ENCODE measurements at places on chromosomes 2 and 18.

DNA sequence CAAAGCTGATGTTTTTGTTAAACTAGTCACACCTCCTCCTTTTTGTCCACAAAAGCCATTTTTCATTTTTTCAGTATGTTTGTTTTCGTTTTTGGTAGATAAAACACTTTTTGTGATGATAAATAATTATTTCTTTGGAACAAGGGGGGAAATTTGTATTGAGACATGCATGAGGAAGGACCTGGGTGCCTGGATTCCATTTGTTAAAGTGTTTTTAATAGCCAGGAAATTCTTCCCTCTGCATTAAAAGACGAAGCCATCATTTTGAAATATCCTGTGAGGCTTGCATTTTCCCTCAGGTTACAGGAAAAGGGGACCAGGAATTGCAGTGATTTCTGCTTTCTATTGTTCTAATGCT, 52.1 kb upstream of the CTLA4 start:
- H3K4me1 ChIP-seq, result peaks cover 48% of the 10 kb centered on the region
- H3K36me3 ChIP-seq, result no peaks in the 10 kb centered on the region
- H3K4me3 ChIP-seq, result no peak overlapping the region

GRCh38 chr2:64751286-64752260, 97.9 kb upstream of the SERTAD2 start:
- DNase-seq, result peak; percentile 58
- H3K4me1 ChIP-seq, result peaks cover 26% of the 10 kb centered on the region
- H3K27ac ChIP-seq, result peak overlapping the region; percentile 89
- H3K36me3 ChIP-seq, result no peaks in the 10 kb centered on the region

- H3K4me1 ChIP-seq, result peaks cover 24% of the 10 kb centered on the region
- peaks cover 5% of the 10 kb centered on the region for H3K36me3 ChIP-seq
- peaks cover 6% of the 10 kb centered on the region for H3K27me3 ChIP-seq
- peak overlapping the region; percentile 90 for H3K4me3 ChIP-seq
These were observed 766 bp downstream of the MFF start for GRCh38 chr2:227325839-227326195.

DNA sequence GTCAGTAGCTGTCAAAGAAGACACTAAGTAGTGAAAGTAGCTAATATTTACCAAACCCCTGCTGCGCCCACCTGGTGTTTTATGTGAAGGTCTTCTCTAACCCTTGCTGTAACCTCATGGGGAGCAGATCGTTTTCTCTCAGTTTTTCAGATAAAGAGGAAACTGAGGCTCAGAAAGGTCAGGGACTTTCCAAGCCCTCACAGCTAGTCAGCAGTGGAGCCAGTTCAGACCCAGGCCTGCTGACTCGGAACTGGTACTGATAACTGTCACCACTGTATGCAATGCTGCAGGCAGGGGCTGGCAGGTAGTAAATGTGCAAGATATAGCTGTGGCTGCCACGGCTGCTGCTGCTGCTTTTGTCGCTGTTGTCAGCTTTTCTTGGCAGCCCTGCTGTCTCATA, 69.1 kb downstream of the LRRFIP1 start:
- peak; percentile 74 for DNase-seq
- peaks cover 74% of the 10 kb centered on the region for H3K4me1 ChIP-seq
- peak overlapping the region; percentile 95 for H3K27ac ChIP-seq
- H3K4me3 ChIP-seq, result peak overlapping the region; percentile 71
- H3K36me3 ChIP-seq, result peaks cover 5% of the 10 kb centered on the region
- no peaks in the 10 kb centered on the region for H3K27me3 ChIP-seq

- H3K4me1 ChIP-seq, result peaks cover 33% of the 10 kb centered on the region
- peak overlapping the region; percentile 90 for H3K27ac ChIP-seq
- no peaks in the 10 kb centered on the region for H3K27me3 ChIP-seq
- peaks cover 3% of the 10 kb centered on the region for H3K36me3 ChIP-seq
- peak; percentile 43 for DNase-seq
These were observed 57.9 kb upstream of the EPAS1 start for GRCh38 chr2:46239175-46239846.

DNA sequence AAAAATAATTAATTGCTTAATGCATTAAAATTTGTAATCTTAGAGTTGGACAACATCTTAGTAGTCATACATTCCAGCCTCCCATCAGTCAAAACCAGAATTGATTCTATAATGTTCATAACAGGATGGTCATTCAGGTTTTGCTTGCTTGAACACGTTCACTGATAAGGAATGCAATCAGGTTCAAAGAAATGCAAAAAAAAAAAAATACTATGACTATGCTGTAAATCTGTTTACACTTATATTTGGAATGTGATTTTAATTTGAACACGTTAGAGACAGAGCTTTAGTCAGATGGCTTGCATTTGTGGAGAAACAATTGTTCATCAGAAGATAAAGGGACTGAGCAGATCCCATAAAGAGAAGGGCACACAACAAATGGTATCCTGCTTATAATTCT, 131.3 kb upstream of the UNC80 start:
- H3K36me3 ChIP-seq, result no peaks in the 10 kb centered on the region
- H3K4me1 ChIP-seq, result peaks cover 2% of the 10 kb centered on the region
- DNase-seq, result no peak

All from activated naive CD4-positive, alpha-beta T cell treated with anti-CD3 and anti-CD28 coated beads for 36 hours (primary cell).